Right hindlimb (tissue), 1 donor: ENCODE measurements at places on chromosomes 11 and 22.

- no peak for DNase-seq
Observed at GRCh38 chr11:60118338-60118737, 29.9 kb downstream of the MS4A2 start.

- no peak for DNase-seq
Observed at GRCh38 chr22:24841261-24841660, 35.2 kb downstream of the SGSM1 start.

GRCh38 chr11:64250415-64251015, 815 bp upstream of the PLCB3 start:
- no peak for DNase-seq

DNA sequence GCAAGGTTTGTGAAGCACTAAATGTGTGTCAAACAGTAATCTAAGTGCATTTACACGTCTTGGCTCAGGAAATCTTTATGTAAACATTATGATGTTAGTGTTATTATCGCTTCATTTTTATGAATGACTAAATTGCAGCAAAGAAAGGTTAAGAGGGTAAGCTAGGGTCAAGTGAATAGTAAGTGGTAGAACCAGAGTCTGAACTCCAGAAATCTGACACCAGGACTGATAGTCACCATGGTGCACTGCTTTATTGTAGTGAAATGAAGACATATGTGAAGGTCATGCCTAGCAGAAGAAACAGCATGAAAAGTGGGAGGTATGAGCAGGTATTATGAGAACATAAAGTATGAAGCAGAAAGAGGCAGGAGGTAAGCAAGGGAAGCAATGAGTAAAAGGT, 368.7 kb upstream of the TENM4 start:
- no peak for DNase-seq

DNA sequence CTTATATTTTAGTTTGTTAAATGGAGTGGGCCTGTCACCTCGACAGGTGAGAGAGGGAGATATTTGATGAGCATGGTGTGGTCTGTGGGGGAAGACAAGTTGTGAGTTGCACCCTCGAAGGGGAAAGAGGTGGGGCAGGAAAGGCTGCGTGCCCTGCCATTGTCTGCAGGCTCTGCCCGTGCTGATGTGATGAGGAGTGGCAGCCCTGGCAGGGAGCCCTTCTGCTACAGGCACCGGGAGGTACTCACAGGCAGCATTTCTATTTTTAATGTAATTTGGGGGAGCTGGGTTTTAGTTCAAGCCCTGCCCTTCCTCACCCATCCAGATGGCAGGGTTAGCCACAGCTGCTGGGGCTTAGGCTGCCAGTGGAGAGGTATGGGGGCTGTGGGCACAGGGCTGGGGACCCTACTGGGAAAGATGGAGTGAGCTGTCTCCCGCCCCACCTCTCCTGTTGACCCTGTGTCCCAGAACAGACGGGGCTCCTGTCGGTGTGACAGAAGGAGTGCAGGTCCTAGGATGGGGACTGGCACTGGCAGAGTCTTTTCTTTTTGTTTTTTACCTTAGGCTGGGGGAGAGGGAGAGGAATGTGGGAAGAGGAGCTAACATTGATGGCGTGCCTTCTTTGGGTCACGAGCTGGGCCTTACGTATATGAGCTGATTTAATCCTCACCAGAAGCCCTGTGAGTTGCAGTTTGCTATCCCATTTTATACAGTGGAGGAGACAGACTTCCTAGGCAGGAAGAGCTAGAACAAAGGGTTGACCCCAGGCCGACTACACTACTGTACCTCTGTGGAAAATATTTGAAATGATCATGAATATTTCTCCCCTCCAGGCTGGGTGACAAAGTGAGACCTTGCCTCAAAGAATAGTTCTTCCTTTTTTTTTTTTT, 51.6 kb downstream of the CEP164 start:
- DNase-seq: no peak

- DNase-seq: no peak
Observed at GRCh38 chr22:29804985-29805384, 33.1 kb downstream of the ASCC2 start.

- DNase-seq: no peak
Observed at GRCh38 chr11:72058416-72059034, 21.8 kb downstream of the NUMA1 start.

DNA sequence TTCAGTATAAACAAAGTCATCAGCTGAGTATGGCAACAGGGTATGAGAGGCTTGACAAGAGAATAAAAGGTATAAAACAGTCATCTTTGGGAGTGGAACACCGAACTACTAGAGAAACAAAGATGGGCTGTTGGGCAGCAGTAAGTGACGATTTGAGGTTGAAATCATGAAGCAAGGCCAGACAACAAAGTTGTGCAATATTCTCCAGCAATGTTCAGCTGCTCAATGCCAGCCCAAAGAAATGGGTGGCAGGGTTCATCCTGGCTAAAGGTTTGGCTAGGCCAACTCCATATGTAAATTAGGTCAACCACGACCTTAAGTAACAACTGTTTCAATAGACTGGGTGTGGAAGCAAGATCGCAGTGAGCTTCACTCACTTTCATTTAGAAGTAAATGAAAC, 6.2 kb downstream of the APIP start:
- no peak for DNase-seq

- DNase-seq: peak; percentile 84
Observed at GRCh38 chr11:10858439-10859325, 829 bp upstream of the ZBED5 start.
